Stimulated activated CD4-positive, alpha-beta T cell treated with anti-CD3 and anti-CD28 coated beads, Interleukin-4, amount 100 ng/mL, for 1 hour (primary cell): ENCODE measurements at places on chromosomes 1 and 21.

- DNase-seq = no peak
Measured at GRCh38 chr1:231761747-231762541, 135.4 kb downstream of the DISC1 start.

GRCh38 chr1:224219612-224220059 is 36.6 kb downstream of the DEGS1 start:
- DNase-seq = no peak

- DNase-seq = no peak
Measured at GRCh38 chr1:233158322-233158721, 137.2 kb downstream of the PCNX2 start.

DNA sequence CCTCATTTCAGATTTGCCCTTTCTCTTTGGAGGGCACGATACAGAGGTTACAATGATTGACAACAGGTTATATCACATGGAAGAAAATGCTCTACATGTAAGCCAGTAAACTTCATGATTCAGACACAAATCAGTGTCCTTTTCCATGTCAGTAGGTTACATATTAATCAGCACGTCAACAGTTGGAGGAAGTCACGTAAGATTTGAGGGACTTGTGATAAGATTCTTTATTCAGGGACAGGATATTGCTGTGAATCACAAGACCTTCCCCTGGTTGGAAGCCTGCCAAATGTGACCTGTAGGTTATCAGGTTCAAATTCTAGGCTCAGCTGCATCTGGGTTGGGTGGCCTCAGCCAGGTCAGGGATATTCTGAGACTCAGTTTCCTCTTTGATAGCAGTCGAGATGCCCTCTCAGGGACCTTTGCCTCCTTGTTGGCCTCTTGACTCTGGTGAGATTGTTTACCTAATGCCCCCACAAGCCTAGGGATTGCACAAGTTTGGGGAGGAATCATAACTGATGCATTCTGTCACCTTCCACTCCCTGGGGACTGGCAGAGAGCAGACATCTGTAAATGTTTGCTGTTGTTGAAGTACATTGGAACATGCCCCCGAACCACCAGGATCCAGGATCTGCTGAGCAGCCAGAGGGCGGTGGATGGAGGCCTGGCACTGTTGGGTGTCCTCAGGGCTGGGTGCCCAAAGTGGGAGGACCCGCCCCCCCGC is 31.9 kb downstream of the SERINC2 start:
- no peak for DNase-seq

DNA sequence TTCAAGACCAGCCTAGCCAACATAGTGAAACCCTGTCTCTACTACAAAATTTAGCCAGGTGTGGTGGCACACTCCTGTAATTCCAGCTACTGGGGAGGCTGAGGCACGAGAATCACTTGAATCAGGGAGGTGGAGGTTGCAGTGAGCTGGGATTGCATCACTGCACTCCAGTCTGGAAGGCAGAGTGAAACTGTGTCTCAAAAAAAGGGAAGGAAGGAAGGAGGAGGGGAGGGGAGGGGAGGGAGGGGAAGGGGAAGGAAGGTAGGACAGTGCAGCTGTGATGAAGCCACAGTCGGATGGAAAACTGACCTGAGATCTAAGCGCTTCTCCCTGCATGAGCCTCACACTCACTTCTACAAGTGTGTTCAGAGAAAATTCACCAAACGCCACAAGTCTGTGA is 22.0 kb upstream of the FHAD1 start:
- no peak for DNase-seq

GRCh38 chr1:220551718-220552117 is 23.8 kb downstream of the MARK1 start:
- DNase-seq = no peak
